ENCODE measurements at places on chromosomes 12 and 14.

- DNase-seq: no peak
Observed at GRCh38 chr14:103456167-103456835, 66.3 kb downstream of the CKB start.

DNA sequence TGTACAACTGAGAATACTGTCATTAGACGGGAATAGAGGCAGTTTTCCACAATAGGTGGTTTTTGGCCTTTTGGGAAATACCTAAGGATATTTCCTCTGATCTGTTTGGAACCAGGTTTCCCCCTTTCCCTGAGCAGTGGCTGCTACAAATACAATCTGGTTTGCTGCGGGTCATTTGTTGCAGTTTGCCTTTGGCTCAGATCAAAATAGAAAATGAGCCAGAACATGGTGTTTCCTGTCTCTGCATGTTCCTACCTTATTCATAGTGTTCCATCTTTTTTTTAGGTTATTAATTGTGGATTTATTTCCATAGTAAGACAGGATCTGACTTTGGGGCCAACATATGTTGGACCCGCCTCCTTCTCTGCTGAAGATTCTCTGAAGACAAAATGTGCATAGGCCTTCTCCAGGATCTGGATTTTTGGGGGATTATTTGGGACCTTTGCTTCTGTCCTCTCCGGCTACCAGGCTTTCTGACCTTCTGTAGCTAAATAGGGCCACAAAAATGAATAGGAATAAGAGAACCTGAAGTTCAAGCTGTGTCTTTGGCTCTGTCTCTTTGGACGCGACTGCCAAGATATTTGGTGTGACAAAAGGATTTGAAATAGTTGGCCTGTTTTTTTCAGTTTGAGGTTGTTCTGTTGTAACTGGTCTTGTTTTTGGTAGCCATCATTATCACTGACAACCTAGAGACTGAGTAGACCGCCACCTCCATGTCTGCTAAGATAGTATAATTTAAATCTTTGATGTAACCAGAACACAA lies 146.9 kb downstream of the PRKCH start:
- DNase-seq: no peak

GRCh38 chr14:58368956-58369355 lies 26.8 kb upstream of the TOMM20L start:
- no peak for DNase-seq

DNA sequence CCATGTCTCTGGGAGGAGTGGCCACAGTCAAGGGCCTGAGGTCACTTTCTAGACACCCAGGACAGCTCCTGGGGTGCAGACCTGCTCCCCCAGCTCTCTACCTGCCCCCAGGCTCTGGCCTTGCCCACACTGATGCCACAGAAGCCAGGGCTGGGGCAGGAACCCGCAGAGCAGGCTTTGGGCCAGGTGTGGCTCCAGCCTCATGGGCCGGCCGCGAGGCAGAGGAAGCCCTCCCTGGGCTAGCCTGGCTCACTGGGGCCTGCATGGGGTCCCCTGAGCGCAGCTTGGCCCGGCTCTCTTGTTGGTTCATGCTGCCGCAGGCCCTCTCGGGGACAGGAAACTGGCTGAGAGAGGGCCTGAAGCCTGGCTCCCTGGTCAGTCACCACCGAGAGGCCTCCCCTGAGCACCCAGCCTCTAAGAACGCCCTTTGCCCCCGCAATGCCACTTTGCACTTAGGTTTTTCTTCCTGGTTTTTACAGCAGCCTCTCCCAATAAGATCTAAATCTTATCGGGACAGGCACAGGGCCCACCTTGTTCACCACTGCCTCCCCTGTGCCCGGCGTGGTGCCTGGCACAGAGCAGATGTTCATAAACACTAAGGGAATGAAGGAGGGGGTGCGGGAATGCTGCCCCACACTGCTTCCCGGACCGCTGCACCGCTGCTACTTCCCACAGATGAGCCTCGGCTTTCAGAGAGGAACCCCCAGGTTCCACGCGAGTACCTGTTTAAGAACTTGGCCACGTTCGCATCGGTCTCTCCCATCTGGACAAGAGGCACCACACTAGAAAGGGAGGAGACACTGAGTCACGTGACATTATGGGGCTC lies 14.7 kb downstream of the MMAB start:
- DNase-seq: no peak

DNA sequence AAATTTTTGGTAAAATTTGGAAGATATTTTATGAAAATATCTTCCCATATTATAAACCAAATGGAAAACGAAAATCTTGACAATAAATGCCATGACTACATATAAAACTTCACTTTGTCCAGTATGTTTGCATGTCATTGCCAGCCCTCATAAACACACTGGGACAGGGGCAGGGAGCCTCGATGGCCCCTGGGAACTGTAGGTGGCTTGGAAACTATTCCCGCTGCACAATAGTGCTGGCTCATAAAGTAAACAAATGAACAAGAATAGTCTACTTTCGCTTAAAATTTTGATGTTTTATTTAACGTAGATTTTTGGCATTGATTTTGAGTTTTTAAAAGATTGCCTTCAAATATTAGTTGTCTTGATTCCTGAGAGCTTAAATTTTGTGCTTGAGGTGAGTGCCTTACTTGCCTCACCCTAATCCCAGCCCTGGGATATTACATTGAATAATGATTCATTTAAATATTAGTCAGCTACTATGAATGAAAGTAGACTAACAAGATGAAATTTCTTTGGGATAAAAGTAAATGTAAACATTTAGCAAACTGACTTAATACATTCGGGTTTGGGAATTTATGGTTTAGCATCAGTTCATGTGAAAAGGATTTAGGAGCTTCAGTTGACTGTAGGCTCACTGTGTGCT lies 74.0 kb upstream of the PKP2 start:
- no peak for DNase-seq

DNA sequence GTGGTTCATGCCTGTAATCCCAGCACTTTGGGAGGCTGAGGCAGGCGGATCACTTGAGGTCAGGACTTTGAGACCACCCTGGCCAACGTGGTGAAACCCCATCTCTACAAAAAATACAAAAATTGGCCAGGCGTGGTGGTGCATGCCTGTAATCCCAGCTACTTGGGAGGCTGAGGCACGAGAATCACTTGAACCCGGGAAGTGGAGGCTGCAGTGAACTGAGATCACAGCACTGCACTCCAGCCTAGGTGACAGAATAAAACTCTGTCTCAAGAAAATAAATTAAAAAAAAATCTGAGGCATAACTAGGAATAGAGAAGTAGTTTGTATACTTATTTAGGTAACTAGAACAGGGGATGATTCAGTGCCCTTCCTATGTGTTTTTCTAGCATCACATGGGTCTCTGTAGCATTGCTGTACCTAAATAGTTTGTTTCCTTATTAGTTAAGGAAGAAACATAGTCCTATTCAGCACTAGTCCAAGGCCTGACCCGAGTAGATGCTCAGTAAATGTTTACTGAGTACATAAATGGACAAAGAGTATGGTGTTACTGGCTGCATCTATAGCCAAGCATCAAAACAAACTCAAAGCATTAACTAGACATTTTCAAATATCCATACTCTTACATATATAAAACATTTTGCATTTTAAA lies 21.7 kb downstream of the TAOK3 start:
- DNase-seq: no peak

DNA sequence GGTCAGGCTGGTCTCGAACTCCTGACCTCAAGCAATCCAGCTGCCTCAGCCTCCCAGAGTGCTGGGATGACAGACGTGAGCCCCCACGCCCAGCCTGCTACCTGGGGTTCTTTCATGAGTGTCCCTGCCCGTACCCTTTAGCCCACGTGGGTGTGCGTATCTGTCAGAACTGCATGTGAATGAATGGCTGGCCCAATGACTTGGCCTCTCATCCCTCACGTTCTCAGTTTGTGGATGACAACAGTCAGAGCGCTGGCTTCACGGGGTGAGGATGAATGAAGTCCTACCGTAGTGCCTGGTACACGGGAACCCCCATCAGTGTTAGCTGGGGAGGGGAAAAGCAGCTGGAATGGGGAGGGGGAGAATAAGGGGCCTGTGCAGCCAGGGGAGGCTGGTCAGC lies 16.1 kb upstream of the ZDHHC22 start:
- DNase-seq: peak; percentile 36

DNA sequence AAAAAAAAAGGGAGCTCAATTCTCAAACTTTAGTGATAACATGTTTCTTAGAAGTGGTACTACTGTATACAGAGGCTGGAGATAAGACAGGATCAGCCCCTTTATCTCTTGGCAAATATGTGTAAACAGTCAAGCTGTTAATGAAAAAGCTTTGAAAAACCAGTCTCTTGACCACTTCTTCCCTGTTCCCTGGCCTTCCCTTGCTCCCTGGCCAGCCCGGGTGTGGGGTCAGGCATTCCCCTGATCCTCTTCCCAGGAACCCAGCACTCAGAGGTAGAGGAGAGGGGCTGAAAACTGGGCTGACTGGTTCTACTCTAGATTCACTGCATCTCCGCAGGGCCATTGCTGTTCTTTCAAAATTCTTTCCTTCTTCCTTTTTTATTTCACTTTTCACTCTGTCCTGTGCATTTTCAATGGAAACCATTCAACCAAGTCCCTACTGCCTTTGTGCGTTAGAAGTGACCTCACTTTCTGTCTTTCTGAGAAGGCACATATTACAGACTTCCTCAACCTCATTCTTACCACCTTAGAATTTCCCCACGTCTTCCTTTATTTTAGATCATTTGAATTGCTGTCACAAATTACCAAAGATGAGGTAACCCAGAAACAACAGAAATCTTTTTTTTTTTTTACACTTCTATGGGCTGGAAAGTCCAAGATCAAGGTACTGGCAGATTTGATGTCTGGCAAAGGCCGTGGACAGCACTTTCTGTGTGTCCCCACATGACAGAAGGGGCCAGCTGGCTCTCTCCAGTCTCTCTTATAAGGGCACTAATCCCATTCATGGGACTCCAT lies 5.7 kb downstream of the GNG2 start:
- DNase-seq: no peak

DNA sequence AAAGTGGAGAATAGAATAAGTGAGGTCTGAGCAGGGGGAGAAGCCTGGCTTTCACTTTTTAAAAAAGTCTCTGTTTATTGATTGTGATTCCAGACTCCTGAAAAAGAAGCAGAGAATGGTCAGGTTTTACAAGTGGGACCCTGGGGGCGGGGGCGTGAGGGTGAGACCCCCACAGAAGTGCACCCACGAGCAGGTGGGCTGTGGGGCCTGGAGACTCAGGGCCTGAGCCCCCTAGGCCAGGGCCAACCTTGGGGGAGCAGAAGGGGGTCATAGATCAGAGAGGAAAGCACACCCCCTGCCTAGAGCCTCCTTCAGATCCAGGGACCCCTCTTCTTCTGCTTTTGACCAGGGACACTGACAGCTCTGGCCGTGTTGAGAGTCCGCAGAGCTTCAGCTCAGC lies 180.3 kb downstream of the ADGRD1 start:
- no peak for DNase-seq

GRCh38 chr14:48788771-48789170 lies 797.4 kb downstream of the RPS29 start:
- no peak for DNase-seq

DNA sequence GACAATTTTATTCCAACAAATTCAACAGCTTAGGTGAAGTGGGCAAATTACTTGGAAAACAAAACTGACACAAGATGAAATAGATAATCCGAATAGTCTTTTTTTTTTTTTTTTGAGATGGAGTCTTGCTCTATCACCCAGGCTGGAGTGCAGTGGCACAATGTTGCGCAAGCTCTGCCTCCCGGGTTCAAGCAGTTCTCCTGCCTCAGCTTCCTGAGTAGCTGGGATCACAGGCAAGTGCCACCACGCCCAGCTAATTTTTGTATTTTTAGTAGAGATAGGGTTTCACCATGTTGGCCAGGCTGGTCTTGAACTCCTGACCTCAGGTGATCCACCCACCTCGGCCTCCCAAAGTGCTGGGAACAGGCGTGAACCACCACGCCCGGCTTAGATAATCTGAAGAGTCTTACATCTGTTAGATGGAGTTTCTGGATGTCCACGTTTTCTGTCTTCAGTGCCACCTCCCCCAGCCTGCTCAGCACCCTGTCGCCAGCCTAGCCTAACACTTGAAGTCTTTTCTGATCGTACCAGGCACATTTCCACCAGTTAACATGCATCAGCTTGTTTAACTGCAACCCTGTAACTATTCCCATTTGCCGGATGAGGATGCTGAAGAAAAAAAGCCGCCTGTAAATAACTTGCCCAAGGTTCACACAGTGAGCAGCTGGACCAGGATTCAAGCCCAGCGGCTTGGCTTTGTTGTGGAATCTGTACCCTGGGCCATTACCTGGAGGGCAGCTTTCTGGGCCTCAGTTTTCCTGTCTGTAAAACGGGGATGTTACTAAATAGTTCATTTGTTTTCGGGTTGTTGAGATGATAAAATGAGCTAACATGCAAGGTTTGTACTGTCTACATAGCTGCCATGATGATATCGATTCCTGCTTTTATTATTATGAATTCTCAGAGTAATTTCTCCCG lies 26.4 kb downstream of the FBRSL1 start:
- no peak for DNase-seq

GRCh38 chr14:95510804-95511203 lies 5.6 kb downstream of the SYNE3 start:
- no peak for DNase-seq

DNA sequence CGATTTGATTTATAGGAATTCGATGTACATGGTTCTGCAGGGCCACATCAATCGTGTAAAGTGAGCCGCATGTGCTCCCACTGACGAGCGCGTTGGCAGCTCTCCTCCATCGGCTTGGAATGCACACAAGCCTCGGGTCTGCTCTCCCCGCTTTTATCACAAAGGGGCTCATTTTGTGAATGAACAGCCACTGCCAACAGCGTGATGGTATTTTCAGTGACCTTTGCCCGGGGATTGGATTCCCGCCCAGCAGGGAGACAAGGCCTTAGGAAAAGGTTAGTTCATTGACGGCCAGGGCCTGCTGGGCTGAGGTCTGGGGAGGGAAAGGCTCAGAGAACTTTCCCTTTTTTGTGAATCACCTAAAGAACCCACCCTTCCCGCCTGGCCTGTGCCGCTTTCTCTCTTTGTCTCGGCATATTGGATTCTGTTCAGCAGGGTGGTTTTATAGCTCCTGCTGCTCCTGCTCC lies 232.1 kb downstream of the MSRB3 start:
- DNase-seq: no peak

DNA sequence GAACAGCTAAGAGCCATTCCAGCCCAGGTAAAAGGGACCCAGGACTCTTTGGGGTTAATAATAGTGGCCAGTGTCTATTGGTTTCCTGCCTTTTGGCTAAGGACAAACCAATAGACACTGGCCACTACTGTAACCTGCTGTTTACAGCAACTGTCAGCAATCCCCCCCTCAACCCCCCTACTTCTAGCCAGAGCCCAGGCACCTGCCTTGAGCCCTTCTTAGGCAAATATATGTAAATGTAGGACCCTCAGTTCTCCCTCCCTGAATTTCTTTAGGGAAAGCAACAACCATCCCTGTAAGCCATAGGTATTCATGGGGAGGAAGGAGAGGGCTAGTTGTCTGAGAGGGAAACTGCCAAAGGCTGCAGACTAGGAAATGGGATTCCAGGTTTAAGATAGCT lies 22.3 kb downstream of the HOXC4 start:
- DNase-seq: no peak

- no peak for DNase-seq
Observed at GRCh38 chr12:31524791-31525495, 66.0 kb downstream of the DENND5B start.

DNA sequence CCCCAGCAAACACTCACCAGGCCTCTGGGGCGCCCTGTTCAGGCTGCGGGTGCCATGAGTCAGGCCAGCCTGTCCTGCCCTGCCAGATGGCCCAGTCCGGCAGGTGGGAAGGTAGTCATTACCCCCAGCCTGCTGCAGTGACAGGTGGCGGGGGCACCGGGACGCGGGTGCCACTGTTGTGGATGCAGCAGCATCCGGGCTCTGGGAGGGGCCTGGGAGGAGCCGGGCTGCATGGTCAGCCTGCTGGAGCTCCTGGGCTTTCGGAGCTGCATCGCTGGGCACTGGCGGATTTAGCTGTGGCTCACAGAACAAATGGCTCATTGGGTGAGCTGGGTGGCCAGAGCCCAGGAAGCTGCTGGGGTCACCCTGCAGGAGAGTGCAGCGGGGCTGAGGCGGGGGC lies 13.5 kb downstream of the CEP170B start:
- peak; percentile 49 for DNase-seq

Data from COR-L47 (cell line).